ENCODE measurements at places on chromosomes 7 and 10.

- DNase-seq: no peak
These were observed 63.9 kb downstream of the GFRA1 start for GRCh38 chr10:116208956-116209567.

- DNase-seq: no peak
These were observed 47.4 kb upstream of the GNAI1 start for GRCh38 chr7:80087051-80087770.

GRCh38 chr7:49091519-49091918 is 167.2 kb downstream of the CDC14C start:
- DNase-seq: no peak

GRCh38 chr10:14806318-14806717 is 31.5 kb downstream of the CDNF start:
- no peak for DNase-seq

DNA sequence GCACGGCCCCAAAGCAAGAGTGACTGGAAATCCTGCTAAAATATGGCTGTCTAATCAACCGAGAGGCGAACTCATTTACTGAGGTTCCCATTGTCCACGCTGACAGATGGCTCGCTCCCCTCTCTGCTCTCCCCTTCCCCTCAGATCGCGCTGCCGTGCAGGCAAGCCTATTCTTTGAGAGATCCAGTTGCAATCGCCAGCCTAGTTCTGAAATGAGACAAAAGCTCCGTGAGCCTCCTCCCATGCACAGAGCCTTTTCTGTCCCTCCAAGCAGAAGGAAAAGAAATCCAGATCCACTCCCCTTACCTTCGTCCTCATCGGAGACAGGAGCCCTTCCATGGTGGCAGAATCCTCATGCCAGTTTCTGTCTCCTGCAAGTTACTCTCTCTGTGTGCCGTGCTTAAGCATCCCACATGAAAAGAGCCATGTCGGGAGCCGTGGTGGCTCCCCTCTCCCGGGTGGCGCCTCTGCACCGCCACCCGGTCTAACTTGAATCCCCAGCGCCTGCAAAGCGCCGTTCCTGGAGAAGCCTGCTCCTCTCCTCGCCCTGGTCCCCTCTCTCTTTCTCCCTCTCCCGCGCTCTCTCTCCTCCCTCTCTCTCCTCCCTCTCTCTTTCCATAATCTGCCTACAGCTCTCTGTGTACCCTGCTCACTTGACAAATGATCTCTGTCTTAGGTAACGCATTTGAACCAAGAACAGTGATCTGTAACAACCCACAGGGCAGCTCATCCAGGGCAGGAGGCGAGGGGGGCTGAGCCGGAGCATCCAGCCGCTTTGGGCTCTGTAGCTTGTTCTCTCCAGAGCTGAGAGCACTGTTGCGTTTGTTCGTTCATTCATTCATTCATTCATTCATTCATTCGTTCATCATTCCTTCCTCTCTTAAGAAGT is 156.8 kb downstream of the FRMD4A start:
- no peak for DNase-seq

GRCh38 chr7:1108264-1108920 is 20.5 kb downstream of the GPER1 start:
- DNase-seq: no peak

DNA sequence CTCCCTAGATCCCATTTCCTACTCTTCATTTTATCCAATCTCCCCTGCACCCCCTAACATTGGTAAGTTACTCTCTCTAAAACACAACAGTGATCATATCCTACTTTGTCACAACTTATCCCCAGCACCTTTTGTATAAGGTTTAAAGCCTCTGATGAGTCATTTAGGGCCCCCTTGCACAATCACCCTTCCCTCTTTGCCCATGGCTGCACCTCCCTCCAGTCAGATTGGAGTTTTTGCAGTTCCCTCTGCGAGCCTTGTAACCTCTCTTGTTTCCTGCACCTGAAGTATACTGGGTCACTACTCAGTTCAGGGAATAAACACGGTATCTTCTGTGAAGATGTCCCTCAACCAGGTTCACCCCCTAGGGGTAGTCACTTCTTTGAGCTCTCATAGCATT is 55.9 kb upstream of the ADRB1 start:
- no peak for DNase-seq

GRCh38 chr7:130598056-130598455 is 70.5 kb downstream of the COPG2 start:
- no peak for DNase-seq

DNA sequence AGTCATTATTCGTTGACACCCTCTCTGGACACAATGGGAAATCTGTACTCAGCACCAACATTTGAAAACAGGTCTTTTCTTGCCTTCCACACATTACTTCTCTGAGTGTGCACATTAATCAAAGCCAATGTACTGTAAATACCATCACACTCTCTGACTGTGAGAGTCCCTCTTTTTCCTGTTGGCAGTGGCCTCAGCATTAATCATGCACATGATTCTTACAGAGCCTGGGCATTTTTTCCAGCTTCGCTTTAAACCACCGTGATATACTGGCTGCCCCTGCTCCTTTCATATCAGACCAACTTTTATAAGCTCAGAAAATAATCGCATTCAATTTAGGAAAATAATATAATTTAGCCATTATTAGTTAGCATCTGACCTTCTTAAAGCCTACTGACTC is 919.4 kb upstream of the LRRTM3 start:
- no peak for DNase-seq

DNA sequence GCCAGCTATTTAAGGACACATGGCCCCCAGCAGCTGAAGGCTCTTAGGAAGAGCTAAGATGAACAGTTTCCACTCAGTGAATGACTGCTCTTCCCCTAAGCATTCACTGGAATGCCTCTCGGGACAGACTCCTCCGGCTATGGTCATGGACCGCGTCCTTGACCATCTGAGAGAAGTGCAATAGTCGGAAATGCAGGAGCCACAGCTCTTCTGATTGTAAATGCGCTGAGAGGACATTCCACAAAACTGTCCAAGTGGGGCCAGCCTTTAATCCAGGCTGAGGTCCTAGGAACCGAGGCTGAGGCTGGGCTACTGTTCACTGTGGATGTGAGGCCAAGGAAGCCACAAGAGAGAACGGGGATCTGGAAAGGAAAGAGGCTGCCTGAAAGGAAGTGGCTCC is 162.0 kb upstream of the TMEM72 start:
- DNase-seq: no peak

GRCh38 chr7:116502201-116503096 is 2.9 kb downstream of the CAV2 start:
- DNase-seq: no peak

DNA sequence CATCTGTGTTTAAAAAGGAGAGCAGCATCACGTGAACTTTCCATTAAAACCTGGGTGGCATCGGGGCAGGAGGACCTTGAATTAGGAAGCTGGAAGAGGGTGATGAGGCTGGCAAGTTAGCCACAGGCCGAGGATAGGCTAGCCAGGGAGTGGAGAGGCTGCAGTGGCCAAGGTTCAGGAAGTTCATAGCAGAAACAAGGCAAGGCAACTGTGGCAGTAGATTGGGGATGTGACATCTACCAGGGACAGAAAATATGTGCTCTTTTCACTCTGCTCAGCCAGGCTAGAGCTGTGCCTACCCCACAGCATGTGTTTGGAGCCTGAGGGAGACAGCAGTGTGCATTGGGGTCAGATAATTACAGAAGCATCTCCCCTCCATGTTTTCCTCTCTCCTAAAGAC is 2.2 kb upstream of the INPP5F start:
- no peak for DNase-seq

DNA sequence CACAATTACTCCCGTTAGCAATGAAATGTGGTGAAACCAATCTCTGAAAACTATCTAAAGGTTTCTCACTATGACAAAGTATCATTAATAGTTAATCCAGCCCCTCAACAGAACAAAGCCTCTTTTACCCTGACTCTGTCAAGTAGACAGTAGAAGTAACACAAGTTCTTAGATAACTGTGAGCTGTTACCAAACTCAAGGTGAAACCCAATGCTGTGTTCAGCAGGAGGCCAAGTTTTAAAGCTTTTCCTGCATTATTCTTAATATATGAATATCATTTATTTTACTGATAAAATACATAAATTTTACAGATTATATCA is 109.1 kb downstream of the SRPK2 start:
- DNase-seq: no peak

- peak; percentile 46 for DNase-seq
These were observed 101.4 kb downstream of the SEMA3E start for GRCh38 chr7:83547526-83547925.

DNA sequence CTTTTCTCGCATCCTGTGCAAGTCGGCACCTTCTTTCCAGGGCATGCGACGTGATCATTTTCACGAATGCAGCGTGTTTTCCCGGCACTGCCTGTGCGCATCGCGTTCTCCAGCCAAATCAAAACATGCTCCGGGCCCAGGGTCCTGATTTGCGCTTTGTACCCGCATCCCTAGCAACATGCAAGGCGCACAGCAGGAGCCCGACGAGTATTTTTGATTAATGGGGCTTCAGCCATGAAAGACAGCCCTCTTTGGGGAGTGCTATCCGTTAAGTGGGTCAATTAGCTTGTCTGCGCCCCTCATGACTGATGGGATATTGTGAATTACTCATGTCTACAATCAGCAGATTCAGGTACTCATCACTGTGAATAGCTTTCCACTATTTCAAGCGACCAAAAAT is 243.3 kb upstream of the RNF32 start:
- no peak for DNase-seq

GRCh38 chr10:15353471-15354017 is 17.5 kb downstream of the FAM171A1 start:
- DNase-seq: no peak

DNA sequence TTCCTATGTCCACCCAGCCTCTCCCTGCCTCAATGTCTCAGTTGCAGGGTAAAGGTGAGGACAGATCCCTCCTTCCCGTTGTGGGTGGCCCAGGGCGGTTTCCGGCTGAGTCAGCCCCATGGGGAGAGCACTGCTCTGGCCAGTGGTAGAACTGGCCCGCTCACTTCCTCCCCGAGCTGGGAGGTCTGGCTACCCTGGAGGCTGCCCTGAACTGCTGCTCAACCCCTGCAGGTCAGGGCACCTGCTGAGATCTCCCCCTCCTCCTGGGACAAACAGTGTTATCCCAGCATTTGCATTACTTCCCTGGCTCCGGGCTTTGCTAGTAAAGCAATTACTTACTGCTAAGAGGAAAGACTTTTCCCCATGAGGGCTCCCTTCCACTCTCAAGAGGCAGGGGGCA is 21.4 kb upstream of the IMPDH1 start:
- no peak for DNase-seq

- DNase-seq: no peak
These were observed 14.0 kb upstream of the CELF2 start for GRCh38 chr10:11003679-11004078.

DNA sequence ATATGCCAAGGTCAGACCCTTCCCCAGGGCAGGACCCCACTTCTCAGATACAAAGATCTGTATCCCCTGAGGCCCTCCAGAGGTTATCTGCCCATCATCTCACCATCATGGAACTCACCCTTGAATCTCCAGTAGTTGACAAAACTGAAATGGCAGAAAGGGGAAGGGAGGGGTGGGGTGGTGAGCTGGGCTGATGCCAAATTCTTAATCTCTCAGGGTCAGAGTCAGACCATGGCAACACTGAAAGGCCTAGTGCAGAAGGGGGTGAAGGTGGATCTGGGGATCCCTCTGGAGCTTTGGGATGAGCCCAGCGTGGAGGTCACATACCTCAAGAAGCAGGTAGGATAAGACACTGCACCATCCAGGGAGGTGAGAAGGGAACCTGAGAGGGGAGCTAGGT is 3.1 kb downstream of the CNPY4 start:
- DNase-seq: no peak

- no peak for DNase-seq
These were observed 268.0 kb upstream of the KAT6B start for GRCh38 chr10:74558403-74558802.

DNA sequence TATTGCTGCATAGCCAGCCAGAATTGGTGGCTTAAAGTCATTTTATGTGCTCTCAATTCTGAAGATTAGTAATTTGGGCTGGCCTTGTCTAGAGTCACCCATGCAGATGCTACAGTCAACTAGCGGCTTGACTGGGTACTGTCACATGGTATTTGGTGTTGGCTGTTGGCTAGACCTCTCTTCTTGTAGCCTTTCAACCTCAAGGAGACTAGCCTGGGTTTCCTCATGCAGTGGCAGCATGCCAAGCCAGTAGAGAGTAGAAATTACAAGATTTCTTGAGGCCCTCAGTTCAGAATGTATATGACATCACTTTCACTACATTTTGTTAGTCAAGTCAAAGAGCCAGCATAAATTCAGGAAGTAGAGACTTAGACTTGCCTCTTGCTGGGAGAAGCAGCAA is 3.7 kb upstream of the ZNF800 start:
- DNase-seq: no peak

DNA sequence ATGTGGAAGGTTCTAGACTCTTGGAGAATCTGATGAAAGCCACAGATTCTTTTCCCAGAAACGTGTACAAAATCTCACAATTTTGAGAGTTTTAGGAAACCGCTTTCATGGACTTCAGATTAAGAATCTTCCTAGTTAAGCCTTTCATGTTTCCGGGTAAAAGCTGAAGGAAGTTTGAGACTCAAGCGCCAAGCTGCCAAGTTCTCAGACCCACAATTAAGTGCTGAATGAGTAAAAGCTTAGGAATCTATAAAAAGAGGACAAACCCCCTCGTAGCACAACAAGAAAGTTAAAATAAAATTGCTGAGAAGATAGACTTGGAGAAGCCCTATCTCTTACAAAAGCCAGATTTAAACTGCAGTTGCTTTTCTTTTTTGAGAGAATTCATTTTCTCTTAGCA is 99.6 kb downstream of the ST8SIA6 start:
- no peak for DNase-seq

GRCh38 chr10:79353000-79353406 is 5.7 kb downstream of the PPIF start:
- DNase-seq: no peak

All from NCI-H446 treated with DMSO at 0.1 percent for 48 hours (cell line).